ENCODE measurements at places on chromosomes 16 and 17.
A peak's percentile ranks its signal among the peaks of the same experiment; 100 is the strongest.

DNA sequence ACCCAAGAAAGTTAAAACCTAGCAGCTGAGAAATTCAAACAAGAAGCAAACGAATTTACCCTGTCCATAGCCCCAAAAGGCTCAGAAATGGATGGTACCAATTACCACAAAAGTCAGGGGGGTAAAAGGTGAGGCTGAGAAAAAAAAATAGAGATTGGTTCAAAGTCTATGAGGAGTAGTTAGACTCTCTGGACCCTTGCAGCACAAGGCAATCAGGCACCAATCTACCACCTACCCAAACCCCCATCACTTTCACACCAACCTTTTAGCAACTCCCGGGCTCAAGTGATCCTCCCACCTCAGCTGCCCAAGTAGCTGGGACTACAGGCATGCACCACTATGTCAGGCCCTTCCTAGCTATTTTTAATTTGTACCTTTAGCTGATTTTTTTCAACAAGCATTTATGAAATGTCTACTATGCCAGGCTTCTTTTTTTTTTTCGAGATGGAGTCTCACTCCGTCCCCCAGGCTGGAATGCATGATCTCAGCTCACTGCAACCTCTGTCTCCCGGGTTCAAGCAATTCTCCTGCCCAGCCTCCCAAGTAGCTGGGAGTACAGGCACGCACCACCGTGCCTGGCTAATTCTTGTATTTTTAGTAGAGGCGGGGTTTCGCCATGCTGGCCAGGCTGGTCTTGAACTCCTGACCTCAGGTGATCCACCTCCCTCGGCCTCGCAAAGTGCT, 40.8 kb downstream of the USP32 start:
- DNase-seq: no peak

DNA sequence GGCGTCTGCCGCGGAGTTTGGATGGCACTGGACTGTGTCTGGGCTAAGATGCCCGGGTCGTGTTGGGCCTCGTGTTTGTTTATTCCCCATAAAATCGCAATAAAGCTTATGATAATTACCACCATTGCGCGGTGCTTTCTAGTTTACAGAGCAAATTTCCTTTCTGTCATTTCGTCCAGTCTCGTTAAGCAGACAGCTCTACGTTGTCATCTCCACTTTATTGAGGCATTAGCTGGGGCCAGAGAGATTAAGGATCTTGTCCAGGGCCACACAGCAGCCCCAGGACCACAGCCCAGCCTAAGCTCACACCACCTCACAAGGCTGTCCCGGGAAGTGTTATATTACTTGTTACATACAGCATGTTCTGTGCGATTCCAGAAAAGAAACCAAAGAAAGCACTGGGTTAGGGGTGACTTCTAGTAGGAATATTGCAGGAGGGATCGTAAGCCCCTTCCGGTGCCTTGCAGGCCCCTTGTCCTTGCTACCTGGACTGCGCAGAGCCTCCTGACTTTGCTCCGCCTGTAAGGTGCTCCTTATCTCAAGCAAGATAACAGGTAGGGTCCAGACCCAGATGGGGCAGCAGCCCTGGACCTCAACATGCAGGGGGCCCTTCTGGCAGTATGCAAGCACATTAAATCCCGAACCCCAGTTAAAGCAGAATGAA, 6.3 kb downstream of the NOS2 start:
- no peak for DNase-seq

DNA sequence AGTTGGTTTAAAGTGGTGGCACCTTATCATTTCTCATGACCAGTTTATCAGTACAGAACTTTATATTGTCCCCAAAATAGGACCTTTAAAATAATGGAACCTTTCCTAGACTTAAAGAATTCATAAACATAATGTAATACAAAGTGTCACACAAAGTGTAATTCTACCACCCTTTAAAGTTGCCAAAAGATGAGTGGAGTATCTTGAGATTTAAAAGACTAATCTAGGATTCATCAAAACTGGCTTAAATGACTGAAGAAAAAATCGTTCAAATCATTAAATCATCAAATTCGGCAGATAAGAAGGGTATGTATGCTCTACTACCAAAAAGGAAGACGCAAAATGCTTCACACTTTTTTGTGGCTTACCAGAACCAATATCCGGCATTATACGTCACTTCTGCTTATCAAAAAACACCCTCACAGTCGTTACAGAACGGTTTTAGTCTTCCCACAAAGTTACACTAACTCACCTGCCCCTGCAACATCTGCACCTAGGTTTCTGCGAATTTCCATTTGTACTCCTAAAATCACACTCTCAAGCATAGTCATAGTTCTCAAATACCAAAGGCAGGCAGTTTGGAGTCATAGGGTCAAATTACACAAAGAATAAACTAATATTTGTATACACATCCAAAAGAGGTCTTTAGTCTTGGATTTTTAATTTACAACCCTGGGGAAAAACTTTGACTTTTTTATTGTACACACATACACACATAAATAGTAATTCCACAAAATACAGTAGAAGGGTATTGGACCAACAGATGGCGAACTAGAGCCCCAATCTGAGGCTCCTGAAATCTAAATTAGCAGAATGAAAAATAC, 1.4 kb upstream of the KANSL1 start:
- DNase-seq: peak; percentile 39

DNA sequence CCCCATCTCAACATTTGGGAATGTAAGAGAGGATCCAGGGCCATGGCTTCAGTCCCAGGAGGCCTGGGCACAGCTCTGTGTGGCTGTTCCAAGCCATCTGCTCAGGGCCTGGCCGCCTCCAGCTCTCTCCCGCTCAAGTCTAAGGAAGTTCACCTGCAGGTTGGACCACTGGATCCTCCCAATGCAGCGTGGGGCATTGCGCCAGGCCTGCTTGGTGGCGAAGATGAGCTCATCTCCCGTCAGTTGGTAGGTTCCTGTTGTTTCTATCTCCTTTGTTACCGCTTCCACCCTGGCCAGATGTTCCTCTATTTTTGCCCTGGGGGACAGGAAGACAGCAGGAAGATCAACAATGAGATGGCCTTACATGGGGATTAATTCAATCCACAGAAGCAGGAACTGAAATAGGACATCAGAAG, 17.5 kb downstream of the NOS2 start:
- no peak for DNase-seq

DNA sequence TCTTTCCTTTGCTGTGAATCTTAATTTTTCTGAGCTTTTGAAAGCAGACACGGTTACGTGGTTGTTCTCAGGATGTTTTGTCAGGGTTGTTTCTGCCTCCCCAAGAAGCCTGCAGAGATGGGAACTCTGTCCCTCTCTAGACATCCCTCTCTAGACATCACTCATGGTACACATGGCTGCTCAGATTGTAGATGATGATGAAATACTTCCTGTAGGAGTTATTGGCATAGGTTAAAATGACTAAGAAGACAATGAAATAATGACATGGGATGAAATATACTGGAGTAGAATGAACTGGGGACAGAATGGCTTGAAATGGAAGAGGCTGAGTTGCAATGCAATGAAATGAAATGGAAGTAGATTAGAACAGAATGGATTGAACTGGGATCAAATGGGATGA, 253.4 kb downstream of the SHISA9 start:
- no peak for DNase-seq

GRCh38 chr17:66126231-66126630, 65.7 kb downstream of the CEP112 start:
- DNase-seq: no peak

DNA sequence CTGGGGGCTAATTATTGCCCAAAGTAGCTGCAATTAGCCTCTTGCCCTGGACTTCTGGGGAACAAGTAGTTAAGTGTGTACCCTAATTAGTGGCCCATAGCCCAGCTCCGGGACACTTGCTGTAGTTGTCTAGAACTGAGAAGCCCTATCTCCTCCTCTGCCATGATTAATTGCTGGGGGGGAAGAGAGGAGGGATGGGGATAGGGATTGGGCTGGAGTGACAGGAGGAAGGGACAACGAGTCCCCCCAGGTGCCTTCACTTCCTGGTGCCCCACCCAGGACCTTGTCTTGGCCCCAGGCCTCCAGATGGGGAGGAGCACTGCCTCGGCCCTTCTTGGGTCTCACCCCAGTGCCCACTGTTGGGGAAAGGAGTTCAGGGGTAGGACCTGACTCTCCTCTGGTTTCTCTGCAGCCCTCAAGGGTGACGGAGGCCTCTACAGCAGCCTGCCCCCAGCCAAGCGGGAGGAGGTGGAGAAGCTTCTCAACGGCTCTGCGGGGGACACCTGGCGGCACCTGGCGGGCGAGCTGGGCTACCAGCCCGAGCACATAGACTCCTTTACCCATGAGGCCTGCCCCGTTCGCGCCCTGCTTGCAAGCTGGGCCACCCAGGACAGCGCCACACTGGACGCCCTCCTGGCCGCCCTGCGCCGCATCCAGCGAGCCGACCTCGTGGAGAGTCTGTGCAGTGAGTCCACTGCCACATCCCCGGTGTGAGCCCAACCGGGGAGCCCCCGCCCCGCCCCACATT, 17.4 kb downstream of the NGFR start:
- no peak for DNase-seq

DNA sequence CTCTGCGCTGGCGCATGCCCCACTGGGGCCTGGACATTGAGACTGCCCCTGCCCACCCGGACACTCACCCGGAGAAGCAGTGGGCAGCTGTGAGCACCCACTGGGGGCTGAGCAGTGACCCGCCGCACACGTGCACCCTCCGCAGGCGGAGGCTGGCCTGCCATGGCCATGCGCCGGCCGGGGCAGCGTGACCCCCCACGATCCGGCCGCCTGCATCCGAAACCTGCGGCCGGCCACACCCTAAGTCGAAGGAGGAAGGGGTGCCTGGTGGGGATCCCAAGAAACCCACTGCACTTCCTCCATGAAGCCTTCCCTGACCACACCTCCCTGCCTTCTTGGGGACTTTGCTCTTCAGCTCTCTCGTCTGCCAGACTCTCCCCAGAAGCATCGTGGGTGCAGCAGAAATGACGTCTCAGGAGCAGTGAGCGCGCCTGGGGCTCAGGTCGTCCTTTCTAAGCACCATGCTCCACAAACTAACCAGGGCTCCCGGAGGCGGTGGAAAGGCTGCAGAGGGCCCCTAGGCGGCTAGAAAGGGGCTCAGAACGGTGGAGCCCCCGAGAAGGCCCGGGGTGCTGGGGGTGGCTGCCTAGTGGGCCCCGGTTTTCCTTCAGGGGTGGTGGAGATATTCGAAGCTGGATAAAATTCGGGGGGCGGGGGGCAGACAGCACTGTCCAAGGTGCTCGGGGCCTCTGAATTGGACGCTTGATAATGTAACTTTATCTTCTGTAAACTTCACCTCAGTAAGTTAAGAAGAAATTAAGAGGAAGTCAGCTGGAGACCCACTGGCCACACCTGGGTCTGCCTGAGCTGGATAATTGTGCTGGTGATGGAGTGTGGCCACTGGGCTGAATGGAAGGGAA, 1.5 kb downstream of the TPSG1 start:
- no peak for DNase-seq

Measured in stimulated activated CD4-positive, alpha-beta T cell treated with anti-CD3 and anti-CD28 coated beads, Interleukin-4, amount 100 ng/mL, for 48 hours (primary cell).